ENCODE measurements at places on chromosomes 5 and 9.
A peak's percentile ranks its signal among the peaks of the same experiment; 100 is the strongest.

GRCh38 chr9:130960522-130961378 is 21.7 kb upstream of the FIBCD1 start:
- no peak overlapping the region for H3K27ac ChIP-seq
- peaks cover 4% of the 10 kb centered on the region for H3K36me3 ChIP-seq
- H3K4me3 ChIP-seq: no peak overlapping the region

DNA sequence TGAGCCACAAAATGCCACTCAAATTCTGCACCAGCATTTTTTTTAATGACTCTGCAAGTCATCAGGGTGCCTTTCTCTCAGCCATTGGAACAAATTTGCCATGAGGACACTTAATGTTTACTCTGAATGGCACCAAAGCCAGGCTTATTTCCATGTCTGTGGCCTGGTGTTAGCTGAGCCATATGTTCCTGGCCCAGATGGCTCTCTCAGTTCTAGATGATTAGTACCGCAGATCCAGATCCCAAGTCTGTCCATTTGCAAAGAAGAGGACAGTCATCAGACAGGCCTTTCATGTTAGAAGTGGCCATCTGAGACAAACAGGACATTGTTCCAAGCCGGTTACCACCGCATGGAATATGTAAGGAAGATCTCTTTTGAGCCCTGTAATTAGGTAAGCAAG is 70.3 kb downstream of the INSYN2B start:
- no peak overlapping the region for H3K27ac ChIP-seq
- DNase-seq: no peak
- no peaks in the 10 kb centered on the region for H3K27me3 ChIP-seq
- no peaks in the 10 kb centered on the region for H3K4me1 ChIP-seq

GRCh38 chr9:76691517-76692313 is 72.5 kb upstream of the PCA3 start:
- H3K4me3 ChIP-seq: peak overlapping the region; percentile 66
- H3K27ac ChIP-seq: no peak overlapping the region
- no peaks in the 10 kb centered on the region for H3K36me3 ChIP-seq
- H3K4me1 ChIP-seq: peaks cover 14% of the 10 kb centered on the region

GRCh38 chr5:65588694-65589093 is 25.6 kb downstream of the PPWD1 start:
- no peaks in the 10 kb centered on the region for H3K27me3 ChIP-seq
- no peak for DNase-seq
- no peaks in the 10 kb centered on the region for H3K4me1 ChIP-seq
- no peak overlapping the region for H3K4me3 ChIP-seq

GRCh38 chr5:40410231-40410861 is 269.4 kb upstream of the PTGER4 start:
- no peaks in the 10 kb centered on the region for H3K36me3 ChIP-seq
- H3K27me3 ChIP-seq: no peaks in the 10 kb centered on the region
- no peak overlapping the region for H3K27ac ChIP-seq
- DNase-seq: no peak
- no peak overlapping the region for H3K4me3 ChIP-seq

DNA sequence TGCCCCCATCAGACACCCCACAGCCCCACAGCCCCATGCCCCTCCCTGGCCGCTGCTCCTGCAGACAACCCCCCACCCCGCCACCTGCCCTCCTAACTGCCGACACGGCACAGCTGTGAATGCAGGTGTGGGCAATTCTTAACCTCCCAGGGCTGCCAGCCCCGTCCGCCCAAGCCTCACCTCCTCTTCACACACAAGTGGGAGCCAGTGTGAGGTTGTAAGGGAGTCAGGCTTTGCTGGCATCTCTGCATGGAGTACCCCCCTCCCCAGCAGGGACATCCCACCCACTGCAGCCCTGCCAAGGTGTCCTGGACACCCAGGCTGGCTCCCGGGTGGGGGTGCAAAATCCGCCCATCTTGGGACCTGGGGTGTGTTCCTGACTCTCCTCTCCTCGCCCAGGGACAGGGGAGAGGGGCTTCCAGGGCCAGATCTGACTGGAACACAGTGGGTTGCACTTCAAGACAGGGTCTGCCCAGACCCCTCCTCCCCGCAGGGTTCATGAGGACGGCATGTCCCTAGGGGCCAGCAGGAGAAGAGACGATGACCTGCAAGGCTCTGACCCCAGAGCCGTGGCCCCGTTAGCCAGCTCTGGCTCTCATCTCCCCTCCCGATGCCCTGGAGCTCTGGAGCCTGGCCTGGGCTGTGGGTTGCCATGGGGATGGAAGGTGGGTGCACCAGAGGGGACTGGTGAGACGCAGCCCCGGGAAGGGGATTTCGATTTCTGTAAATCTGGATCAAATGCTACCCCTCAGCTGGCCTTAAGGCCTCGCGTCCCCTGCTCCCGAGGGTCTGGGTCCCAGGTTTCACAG is 34.4 kb downstream of the SARDH start:
- H3K4me1 ChIP-seq: peaks cover 11% of the 10 kb centered on the region
- no peak overlapping the region for H3K4me3 ChIP-seq
- peaks cover 11% of the 10 kb centered on the region for H3K27me3 ChIP-seq
- H3K27ac ChIP-seq: no peak overlapping the region

DNA sequence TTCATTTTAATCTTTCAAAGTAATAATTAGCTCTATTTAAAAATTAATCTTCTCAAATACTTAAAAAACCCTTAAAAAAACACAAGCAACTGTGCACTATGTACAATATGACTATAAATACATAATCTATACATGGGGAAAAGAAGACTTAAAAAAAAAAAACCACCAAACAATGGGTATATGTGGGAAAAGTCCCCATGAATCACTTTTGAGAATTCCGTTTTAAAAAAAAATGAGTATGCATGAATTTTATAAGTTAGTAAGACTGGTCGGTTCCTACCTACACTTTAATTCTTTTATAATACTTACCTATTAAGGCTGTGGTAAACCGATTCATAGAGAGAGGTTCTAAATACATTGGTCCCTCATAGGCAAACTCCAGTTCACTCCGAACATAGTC is 27.7 kb downstream of the RNF145 start:
- no peak overlapping the region for H3K27ac ChIP-seq
- no peaks in the 10 kb centered on the region for H3K27me3 ChIP-seq
- H3K4me1 ChIP-seq: peaks cover 33% of the 10 kb centered on the region
- no peak overlapping the region for H3K4me3 ChIP-seq
- no peak for DNase-seq

- no peaks in the 10 kb centered on the region for H3K36me3 ChIP-seq
- H3K4me3 ChIP-seq: no peak overlapping the region
- no peaks in the 10 kb centered on the region for H3K27me3 ChIP-seq
- peaks cover 13% of the 10 kb centered on the region for H3K4me1 ChIP-seq
- no peak for DNase-seq
- H3K27ac ChIP-seq: no peak overlapping the region
Observed at GRCh38 chr5:74161170-74161569, 479.4 kb downstream of the ENC1 start.

- peak overlapping the region; percentile 3 for H3K27ac ChIP-seq
- peak overlapping the region; percentile 8 for H3K4me3 ChIP-seq
- H3K36me3 ChIP-seq: peaks cover 8% of the 10 kb centered on the region
- peaks cover 29% of the 10 kb centered on the region for H3K27me3 ChIP-seq
- H3K4me1 ChIP-seq: peaks cover 6% of the 10 kb centered on the region
Observed at GRCh38 chr5:517535-518100, 6.6 kb downstream of the SLC9A3 start.

DNA sequence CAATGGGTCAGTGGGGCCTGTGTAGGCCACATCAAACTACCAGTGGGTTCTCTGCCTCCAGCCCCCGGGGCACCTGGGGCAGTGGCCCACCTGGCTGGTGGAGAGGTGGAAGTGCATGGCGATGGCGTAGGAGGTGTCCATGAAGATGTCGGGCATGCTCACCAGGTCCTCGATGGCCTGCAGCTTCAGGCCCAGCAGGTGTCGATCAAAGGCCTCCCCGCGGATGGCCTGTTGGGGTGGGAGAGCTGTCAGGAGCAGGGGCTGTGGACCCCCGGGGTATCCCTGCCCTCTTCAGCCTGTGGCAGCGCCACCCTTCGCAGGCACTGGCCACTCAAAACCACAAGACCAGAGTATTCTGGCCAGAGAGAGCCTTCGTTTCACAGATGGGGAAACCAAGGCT is 14.7 kb downstream of the CRAT start:
- no peaks in the 10 kb centered on the region for H3K4me1 ChIP-seq
- no peak overlapping the region for H3K27ac ChIP-seq
- H3K4me3 ChIP-seq: no peak overlapping the region

GRCh38 chr9:110327716-110328115 is 9.9 kb downstream of the TXNDC8 start:
- no peaks in the 10 kb centered on the region for H3K27me3 ChIP-seq
- H3K27ac ChIP-seq: no peak overlapping the region
- H3K4me1 ChIP-seq: no peaks in the 10 kb centered on the region
- H3K4me3 ChIP-seq: no peak overlapping the region
- no peak for DNase-seq

- no peak overlapping the region for H3K27ac ChIP-seq
- H3K36me3 ChIP-seq: no peaks in the 10 kb centered on the region
- DNase-seq: no peak
- H3K4me3 ChIP-seq: no peak overlapping the region
- H3K4me1 ChIP-seq: no peaks in the 10 kb centered on the region
Observed at GRCh38 chr9:36759141-36759540, 186.4 kb downstream of the MELK start.

GRCh38 chr5:67233075-67233474 is 36.5 kb upstream of the CD180 start:
- peaks cover 2% of the 10 kb centered on the region for H3K27me3 ChIP-seq
- no peak overlapping the region for H3K27ac ChIP-seq
- H3K4me3 ChIP-seq: no peak overlapping the region
- DNase-seq: no peak

DNA sequence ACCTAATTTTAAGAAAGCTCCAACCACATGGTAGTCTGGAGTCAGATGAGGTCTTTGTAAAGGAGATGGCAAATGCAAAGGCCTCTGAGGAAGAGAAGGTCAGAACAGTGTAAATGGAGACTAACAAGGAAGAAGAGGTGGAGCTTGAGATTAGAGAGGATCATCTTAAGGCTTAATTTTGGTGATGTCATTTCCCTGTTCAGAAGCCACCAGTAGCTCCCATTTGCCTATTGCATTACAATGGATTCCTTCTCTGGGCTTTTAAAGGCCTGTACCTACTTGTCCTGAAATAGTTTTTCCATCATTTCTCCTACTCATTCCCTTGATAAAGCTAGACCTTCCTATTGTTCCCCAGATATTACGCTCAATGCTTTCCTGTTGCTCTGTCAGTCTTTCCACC is 16.1 kb downstream of the PCSK5 start:
- H3K36me3 ChIP-seq: no peaks in the 10 kb centered on the region
- no peak overlapping the region for H3K27ac ChIP-seq
- H3K27me3 ChIP-seq: no peaks in the 10 kb centered on the region
- no peak for DNase-seq
- H3K4me1 ChIP-seq: no peaks in the 10 kb centered on the region

GRCh38 chr9:34701023-34701768 is 8.7 kb downstream of the CCL21 start:
- H3K4me3 ChIP-seq: no peak overlapping the region
- H3K27ac ChIP-seq: no peak overlapping the region
- DNase-seq: peak; percentile 89
- no peaks in the 10 kb centered on the region for H3K27me3 ChIP-seq

GRCh38 chr5:95441636-95442035 is 50.5 kb downstream of the FAM81B start:
- no peaks in the 10 kb centered on the region for H3K36me3 ChIP-seq
- H3K27ac ChIP-seq: no peak overlapping the region
- H3K4me1 ChIP-seq: no peaks in the 10 kb centered on the region
